ENCODE measurements at places on chromosomes 7 and 10.

DNA sequence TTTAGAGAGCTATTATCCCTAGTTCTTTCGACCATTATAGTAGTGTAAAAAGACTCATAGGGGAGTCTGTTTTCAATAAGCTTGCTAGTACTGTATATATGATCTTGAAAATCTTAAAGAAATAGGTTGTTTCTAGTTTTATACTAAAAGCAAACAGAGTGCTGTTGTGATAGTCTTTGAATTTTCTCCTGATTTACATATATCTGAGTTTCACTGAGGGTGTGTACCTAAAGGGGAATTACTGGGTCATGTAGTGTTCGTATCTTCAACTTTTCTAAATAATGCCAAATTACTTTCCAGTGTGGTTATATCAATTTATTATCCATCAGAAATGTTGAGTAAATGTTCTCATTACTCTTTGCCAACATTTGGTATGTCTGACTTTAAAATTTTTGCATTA is 70.8 kb upstream of the BAMBI start:
- DNase-seq: no peak

DNA sequence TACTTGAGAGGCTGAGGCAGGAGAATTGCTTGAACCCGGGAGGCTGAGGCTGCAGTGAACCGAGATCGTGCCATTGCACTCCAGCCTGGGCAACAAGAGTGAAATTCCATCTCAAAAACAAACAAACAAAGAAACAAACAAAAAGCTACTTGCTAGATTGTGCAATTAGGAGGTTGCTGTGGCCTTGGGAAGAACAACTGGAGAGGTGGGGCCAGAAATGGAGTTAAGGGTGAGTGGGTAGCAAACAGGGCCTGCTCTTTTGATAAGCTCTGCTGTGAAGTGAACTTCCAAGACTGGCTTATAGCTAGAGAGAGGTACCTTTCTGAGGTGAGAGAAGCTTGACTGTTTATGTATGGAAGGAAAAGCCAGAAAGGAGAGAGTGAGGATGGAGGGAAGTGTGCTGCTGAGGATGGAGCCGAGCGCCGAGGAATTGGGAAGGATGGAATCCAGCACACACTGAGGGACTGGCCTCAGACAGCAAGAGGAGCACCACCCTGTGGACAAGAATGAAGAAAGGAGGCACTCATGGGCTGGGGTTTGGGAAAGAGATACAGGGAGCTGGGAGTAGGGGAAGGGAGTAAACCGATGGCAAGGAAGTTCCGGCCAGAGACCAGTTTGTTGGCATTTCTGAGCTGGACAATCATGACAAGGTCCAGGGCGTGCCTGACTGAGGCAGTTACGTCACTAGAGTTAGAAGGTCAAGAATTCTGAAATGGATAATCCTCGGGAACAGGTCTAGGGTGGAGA is 7.0 kb upstream of the RPEL1 start:
- peak; percentile 74 for DNase-seq

DNA sequence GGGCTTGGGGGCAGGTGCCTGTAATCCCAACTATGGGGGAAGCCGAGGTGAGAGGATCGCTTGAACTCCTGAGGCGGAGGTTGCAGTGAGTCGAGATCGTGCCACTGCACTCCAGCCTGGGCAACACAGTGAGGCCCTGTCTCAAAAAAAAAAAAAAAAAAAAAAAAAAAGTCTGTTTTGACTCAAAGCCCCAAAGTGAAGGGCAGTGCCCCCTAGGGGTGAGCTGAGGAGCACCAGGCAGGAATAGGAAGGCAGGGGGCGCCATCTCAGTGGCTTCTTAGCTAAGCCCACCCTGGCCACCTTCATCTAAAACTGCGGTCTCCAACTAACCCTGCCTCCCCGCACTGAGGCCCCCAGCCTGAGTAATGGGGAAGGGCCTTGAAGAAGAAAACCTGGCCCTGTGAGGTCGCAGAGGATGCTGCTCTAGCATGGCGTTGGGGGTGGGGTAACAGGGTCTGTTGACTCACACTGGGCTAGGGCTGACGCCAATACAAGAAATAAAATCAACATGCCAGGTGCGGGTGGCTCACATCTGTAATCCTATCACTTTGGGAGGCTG is 9.8 kb downstream of the PODXL start:
- DNase-seq: no peak

GRCh38 chr7:26612742-26613141 is 251.6 kb downstream of the SKAP2 start:
- no peak for DNase-seq

- DNase-seq: no peak
Observed at GRCh38 chr10:106252541-106252940, 912.0 kb downstream of the SORCS1 start.

DNA sequence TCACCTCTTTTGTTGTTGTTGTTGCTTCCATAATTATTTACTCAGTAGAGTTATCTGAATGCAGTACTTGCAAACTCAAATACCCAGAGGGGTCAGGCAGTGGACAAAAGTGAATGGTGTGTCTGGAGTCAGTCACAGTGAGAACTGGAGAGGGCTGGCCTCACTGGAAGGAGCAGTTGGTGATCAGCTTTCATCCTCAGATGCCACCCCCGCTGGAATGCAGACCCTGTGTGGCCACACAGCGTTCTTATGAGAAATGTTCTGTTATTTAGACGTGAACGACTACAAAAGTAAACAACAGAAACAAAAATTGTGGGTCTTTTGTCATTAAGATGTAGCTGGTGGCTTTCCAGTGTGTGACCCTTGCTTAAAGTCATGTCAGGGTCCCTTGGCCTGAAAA is 29.6 kb upstream of the VPS41 start:
- no peak for DNase-seq

DNA sequence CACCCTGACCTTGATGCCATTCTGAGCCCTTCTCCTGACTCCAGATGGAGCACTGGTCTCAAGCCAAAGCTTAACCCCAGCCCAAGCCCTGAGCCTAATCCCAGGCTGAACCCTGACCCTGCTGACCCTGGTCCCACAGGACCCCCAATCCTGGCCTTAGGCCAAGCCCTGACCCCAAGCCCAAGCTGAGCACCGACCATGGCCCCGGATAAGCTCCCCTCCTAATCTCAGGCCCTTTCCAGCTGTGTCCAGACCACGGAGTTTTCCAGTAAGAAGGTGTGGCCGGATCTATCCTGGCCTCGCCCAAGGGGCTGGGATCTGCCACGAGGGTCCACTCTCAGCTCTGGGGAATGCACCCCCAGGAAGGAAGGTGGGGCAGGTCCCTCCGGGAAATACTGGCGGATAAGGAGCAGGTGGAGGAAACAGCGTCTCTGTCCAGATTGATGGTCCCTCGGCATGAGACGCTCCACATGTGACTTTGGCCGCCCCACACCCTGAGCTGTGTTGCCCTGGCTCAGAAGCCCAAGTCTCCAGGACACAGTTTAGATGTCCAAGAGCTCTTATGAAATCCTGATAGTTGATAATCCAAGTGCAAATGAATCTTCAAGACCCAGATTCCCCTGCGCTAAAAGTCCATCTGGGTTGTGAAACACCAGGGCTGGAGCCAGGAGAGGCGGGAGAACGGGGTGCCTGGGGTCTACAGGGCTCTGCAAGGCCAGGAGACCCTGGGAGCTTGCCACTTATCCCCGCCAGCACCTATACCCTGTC is 10.4 kb downstream of the ELN start:
- DNase-seq: no peak

DNA sequence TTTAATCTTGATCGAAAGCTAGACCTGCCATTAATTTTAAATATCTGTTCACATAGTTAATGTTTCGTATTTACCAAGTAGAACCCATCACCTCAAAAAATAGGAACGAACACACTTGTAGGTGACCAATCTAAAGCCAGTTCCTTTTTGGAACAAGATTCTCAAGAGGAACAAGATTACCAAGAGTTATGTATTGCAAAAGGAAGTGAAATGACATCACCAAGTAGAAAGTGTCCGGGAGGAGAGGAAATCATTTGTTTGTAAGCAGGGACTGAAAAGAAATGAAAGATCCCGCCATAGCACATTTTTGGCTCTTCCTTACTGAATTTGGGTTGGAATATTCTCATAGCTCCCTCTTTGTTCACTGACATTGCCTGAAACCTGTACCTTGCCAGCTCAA is 1200.5 kb downstream of the SORCS1 start:
- no peak for DNase-seq

DNA sequence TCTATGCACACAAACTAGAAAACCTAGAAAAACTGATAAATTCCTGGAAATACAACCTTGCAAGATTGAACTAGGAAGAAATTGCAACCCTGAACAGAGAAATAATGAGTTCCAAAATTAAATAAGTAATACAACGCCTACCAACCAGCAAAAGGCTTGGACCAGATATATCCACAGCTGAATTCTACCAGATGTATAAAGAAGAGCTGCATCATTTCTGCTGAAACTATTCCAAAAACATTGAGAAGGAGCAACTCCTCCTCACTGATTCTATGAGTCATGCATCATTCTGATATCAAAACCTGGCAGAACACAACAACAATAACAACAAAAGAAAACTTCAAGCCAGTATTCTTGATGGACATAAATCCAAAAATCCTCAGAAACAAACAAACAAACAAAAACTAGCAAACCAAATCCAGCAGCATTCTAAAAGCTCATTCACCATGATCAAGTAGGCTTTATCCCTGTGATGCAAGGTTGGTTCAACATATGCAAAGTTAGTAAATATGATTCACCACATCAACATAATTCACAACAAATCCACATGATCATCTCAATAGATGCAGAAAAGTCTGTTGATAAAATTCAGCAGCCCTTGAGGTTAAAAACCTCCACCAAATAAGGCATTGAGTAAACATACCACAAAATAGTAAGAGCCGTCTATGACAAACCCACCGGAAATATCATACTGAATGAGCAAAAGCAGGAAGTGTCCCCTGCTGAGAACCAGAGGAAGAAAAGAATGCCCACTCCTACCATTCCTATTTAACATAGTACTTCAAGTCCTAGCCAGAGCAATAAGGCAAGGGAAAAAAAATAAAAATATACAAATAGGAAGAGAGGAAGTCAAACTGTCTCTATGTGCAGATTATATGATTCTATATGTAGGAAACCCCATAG is 98.2 kb downstream of the PCDH15 start:
- no peak for DNase-seq

DNA sequence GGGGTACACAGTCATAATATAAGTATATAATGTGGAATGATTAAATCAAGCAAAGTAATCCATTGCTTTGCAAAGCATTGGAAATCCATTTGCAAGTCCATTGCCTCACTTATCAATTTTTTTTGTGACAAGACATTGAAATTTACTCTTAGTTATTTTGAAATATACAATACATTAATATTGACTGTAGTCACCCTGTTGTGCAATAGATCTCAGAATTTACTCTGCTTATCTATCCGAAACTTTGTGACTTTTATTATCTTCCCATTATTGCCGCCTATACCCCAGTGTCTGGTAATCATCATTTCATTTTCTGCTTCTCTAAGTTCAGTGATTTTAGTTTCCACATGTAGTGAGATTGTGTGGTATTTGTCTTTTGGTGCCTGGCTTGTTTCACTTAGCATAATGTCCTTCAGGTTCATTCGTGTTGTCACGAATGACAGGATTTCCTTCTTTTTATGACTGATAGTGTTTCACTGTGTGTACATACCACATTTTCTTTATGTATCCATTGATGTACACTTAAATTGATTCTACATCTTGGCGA is 5.8 kb downstream of the MALRD1 start:
- DNase-seq: no peak

DNA sequence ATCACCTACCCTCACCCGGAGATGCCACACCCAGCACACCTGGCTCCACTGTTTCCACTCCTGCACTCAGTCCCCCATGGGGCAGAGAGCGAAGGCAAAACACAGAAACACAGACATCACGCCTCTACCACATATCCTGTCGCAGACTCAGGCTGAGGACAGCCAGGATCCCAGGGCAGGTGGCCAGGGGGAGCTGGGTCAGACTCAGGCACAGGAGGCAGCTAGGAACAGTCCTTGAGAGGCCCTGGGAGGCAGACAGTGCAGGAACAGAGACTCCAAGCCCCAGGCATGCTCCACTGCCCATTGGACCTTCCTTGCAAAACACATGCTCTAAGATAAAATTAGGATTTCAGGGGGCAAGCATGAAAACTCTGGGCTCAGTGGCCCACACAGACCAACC is 154.4 kb upstream of the C7orf33 start:
- DNase-seq: no peak

- DNase-seq: peak; percentile 12
Observed at GRCh38 chr7:21869785-21870402, 75.8 kb downstream of the CDCA7L start.

GRCh38 chr10:124650820-124651401 is 93.3 kb downstream of the FAM53B start:
- DNase-seq: no peak

- DNase-seq: peak; percentile 78
Observed at GRCh38 chr10:60963441-60964256, 19.7 kb upstream of the RHOBTB1 start.

- no peak for DNase-seq
Observed at GRCh38 chr7:120229084-120229483, 43.9 kb upstream of the KCND2 start.

DNA sequence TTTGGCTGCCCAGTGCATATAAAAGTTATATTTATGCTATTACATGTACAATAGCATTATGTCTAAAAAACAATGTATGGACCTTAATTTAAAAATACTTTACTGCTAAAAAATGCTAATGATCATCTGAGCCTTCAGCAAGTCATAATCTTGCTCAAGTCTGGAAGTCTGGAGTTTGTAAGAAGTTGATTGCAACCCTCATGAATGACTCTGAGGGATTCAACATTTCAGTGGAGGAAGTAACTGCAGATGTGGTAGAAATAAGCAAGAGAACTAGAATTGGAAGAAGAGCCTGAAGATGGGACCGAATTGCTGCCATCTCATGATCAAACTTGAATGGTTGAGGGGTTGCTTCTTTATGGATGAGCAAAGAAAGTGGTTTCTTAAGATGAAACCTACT is 13.0 kb upstream of the ADAMTS14 start:
- no peak for DNase-seq

DNA sequence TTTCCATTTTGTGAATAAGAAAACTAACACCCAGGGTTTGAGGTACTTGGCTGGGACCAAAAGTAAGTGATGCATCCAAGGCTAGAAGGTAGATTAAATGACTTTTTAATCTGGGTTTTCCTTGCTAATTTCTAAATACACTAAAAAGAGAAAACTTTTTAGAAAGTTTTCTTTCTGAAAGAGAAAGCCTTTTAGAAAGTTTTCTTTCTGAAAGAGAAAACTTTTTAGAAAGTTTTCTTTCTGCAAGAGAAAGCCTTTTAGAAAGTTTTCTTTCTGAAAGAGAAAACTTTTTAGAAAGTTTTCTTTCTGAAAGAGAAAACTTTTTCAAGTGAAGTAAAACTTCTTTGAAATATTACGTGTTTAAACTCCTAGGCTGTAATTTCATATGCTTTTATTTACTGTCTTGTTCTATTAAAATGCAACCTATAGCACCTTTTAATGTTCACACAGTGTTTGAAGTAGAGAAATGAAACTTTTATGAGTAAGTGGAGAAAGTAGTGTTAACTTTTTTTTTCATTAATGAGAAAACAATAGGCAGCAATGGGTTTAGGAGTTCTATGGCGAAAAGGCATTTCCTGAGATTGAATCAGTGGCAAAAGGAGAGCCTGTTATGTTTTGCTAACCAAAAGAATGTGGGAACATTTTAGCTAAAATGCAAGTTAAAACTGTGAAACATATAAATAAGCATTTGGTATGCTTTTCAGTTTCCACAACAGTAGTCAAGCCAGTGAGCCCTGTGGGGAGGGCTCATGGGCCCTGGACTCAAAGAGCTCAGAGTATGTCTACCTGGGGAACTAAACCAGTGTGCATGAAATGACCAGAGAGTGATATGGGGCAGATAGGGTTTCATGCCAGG is 103.7 kb downstream of the RBM20 start:
- peak; percentile 75 for DNase-seq

GRCh38 chr7:24715661-24716479 is 41.4 kb downstream of the GSDME start:
- DNase-seq: peak; percentile 44

All from AG10803 (cell line).